K562 (cell line): ENCODE measurements at places on chromosomes 3 and 15. TPM values are rescaled to one million over a fixed set of nuclear protein-coding genes. Genes with fewer than 3 reads are reported as not detected.

MAP4 gene
- 127 and 141 TPM in 2 replicates for total RNA-seq

DNA sequence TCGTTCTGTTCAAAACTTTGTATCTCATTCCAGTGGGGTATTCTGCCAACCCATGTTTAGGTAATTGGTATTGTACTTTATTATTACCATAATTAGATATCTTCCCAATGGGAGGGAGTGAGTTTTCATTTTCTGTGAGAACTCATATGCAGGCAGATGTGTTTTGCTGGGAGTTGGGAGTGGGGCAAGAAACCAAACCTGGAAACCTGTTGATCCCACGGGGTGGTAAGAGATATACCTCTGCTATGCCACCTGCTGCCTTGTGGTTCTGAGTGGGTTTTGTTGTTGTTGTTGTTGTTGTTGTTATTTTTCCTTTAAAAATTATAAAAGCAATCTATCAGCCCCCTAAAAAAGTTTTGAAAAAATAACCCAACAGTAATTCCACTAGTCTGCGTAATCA, 32.1 kb downstream of the ZNF592 start:
- peaks cover 56% of the 10 kb centered on the region for H3K36me3 ChIP-seq
- no peak for DNase-seq
- H3K27ac ChIP-seq, result no peak overlapping the region
- H3K4me3 ChIP-seq, result no peak overlapping the region

MKRN2OS gene
- 0.27 TPM in 1 of 2 replicates, not detected in the other for total RNA-seq

DNA sequence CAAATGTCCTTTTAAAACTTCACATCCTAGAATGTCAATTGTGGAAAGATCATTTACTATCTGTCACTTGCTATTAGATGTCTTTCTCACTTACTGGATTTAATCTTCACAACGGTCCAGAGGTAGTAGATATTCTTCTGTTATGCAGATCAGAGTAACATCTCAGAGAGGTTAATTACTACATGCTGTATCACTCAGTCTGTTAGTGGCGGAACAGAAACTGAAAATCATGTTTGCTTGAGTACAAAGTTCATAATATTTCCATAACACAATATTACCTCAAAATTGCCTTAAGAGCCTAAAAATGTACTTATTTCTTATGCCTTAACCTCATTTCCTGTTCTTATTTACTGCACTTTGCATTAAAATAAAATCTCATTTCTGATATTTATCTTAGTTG, 28.6 kb upstream of the GPR149 start:
- no peak for DNase-seq
- H3K27me3 ChIP-seq, result no peaks in the 10 kb centered on the region
- H3K4me3 ChIP-seq, result no peak overlapping the region
- no peak overlapping the region for H3K27ac ChIP-seq
- no peaks in the 10 kb centered on the region for H3K36me3 ChIP-seq

GRCh38 chr3:107910713-107911259, 180.0 kb downstream of the CD47 start:
- no peaks in the 10 kb centered on the region for H3K36me3 ChIP-seq
- no peaks in the 10 kb centered on the region; the same call in 2 of the 3 replicates for H3K27me3 ChIP-seq
- H3K4me3 ChIP-seq, result no peak overlapping the region
- no peak overlapping the region for H3K27ac ChIP-seq
- H3K4me1 ChIP-seq, result no peaks in the 10 kb centered on the region

DNAH12 gene
- not detected in 2 replicates for total RNA-seq

- H3K27me3 ChIP-seq, result no peaks in the 10 kb centered on the region
- H3K4me1 ChIP-seq, result no peaks in the 10 kb centered on the region
- no peak overlapping the region; the same call in 2 of the 3 replicates for H3K27ac ChIP-seq
Measured at GRCh38 chr3:193640165-193640715, 47.2 kb downstream of the OPA1 start.

PP2D1 gene
- not detected in 2 replicates for total RNA-seq

DNA sequence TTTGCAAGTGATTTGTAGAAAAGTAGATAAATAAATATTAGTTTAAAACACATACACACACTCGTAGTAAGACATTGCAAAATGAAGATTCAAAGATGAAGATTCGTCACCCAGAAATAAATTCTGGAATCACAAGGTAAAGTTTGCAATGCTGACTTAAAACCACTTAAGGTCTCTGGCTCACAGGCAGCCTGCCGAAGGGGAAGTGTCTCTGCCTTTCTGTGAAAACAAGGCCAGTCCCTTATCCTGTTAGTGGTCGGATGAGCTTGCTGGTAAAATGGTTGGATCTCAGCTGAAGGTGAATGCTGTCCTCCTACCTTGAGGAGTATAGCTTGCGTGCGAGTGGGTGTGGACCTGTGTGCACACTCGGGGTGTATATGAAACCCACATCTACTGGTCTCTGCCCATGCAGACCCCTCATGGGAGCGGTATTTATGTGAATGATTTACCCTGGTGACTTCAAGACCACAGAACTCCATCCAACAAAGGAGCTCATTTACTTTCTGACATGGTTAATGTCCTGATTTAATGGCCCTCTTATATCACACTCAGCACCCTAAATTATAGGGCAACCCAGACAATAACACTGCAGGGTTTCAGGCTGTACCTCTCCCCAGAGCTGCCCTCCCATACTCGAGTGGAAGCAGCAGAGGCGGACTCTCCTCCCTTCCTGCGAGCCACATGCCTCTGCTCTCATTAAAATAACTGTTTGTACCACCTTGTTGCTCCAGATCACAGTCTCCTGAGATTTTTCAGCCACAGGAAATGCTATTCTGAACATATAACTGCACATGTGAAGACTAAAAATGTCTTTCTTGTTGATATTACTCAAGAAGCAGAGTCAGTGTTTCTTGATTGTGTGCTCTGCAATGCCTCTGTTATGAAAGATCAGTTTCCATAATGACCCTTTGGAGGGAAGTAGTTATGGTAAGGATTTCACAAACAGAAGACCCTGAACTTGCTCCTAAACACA, 45.9 kb upstream of the ALDH1A3 start:
- H3K4me1 ChIP-seq, result no peaks in the 10 kb centered on the region
- no peaks in the 10 kb centered on the region for H3K36me3 ChIP-seq
- no peak for DNase-seq
- H3K27me3 ChIP-seq, result peaks cover 4% of the 10 kb centered on the region; the same call in 1 of the 2 replicates

DNA sequence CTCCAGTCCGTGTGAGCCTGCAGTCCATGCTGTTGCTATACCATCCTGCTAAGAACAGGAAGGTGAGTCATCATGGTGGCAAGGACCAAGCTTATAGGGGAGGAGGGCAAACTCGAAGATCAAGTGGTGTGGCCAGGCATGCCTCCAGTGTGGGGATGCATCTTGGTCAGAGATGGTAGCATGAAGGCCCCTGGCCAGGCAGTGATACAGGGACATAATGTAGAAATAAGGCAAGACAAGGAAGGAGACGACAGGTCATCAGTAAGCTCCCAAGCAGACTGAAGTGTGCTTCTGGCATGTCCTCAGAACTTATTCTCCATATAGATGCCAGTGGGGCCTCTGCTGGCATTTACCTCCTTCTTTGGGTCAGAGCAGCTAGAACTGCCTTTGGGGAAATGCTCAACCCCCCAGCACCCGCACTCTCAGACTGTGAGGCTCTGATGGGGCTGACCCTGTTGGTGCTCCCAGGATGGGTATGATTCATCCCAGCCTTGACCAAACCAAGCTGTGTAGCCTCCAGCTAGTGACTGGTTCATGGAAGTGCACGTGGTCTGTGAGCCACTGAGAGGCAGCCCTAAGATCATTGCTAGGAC, 52.5 kb upstream of the ATP2B2 start:
- DNase-seq, result no peak
- no peak overlapping the region for H3K27ac ChIP-seq
- H3K36me3 ChIP-seq, result no peaks in the 10 kb centered on the region
- H3K4me1 ChIP-seq, result no peaks in the 10 kb centered on the region
- H3K4me3 ChIP-seq, result no peak overlapping the region
- peaks cover 25% of the 10 kb centered on the region for H3K27me3 ChIP-seq

- H3K27ac ChIP-seq, result no peak overlapping the region
- no peaks in the 10 kb centered on the region for H3K4me1 ChIP-seq
- no peak for DNase-seq
- no peaks in the 10 kb centered on the region for H3K36me3 ChIP-seq
- H3K4me3 ChIP-seq, result no peak overlapping the region
Measured at GRCh38 chr3:73667889-73668288, 43.1 kb upstream of the PDZRN3 start.

DNA sequence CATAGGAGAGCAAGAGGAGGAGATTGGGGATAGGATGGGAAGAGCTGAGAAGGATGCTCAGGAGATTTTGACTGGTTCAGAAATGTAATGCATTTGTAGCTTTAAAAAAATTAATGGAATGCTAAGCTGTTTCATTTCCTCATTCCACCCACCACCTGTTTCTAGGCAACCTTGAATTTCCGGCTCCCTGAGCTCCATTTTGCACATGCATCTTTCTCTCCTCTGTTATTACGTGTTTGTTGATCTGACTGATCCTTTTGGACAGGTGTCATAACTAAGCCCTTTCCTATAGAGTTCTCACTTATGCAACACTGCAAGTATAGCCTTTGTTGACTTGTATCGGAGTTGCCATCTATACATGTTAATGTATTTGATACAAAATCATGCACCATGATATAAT, 4.3 kb downstream of the TMPRSS7 start:
- no peaks in the 10 kb centered on the region; the same call in 1 of the 2 replicates for H3K27me3 ChIP-seq
- H3K36me3 ChIP-seq, result no peaks in the 10 kb centered on the region
- no peak overlapping the region for H3K27ac ChIP-seq
- H3K4me1 ChIP-seq, result no peaks in the 10 kb centered on the region
- DNase-seq, result no peak

- H3K4me1 ChIP-seq, result no peaks in the 10 kb centered on the region
- no peak overlapping the region for H3K27ac ChIP-seq
- no peak for DNase-seq
- no peaks in the 10 kb centered on the region for H3K27me3 ChIP-seq
- no peaks in the 10 kb centered on the region; the same call in 2 of the 3 replicates for H3K36me3 ChIP-seq
Measured at GRCh38 chr3:42134867-42135464, 43.8 kb downstream of the TRAK1 start.

RNF111 gene
- 21.4 and 26.0 TPM in 2 replicates for total RNA-seq

GRCh38 chr15:67199881-67200763, 54.3 kb downstream of the AAGAB start:
- no peak overlapping the region for H3K4me3 ChIP-seq
- DNase-seq, result no peak
- H3K4me1 ChIP-seq, result no peaks in the 10 kb centered on the region
- H3K27ac ChIP-seq, result no peak overlapping the region

DNA sequence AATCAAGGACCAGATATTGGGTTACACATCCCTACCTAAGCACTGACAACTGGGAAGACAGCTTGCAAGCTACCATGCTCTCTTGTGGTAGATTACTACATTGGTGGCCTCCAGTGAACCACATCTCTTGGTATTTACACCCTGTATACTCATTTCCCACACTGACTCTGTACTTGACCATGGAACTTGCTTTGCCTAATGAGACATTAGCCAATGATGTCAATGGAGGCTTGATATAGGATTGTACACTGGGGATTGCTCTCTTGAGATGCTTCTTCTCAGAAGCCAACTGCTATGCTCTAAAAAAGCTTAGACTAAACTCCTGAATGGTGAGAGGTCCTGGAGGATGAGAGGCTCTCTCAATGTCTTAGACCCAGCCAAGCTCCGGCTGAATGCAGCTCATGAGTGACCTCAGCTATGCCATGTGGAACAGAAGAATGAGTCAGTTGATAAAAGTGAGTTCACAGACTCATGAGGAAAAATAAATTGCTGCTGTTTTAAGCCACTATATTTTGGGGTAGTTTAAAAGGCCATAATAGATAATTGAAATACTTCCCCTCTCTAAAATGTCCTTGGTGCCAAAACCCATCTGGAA, 61.5 kb upstream of the GALNT15 start:
- DNase-seq, result no peak
- H3K27ac ChIP-seq, result no peak overlapping the region
- no peaks in the 10 kb centered on the region for H3K36me3 ChIP-seq
- H3K4me1 ChIP-seq, result no peaks in the 10 kb centered on the region
- no peaks in the 10 kb centered on the region for H3K27me3 ChIP-seq

GRCh38 chr15:54029081-54029480, 50.8 kb downstream of the UNC13C start:
- no peaks in the 10 kb centered on the region for H3K27me3 ChIP-seq
- H3K36me3 ChIP-seq, result no peaks in the 10 kb centered on the region
- DNase-seq, result no peak
- H3K4me1 ChIP-seq, result no peaks in the 10 kb centered on the region

DNA sequence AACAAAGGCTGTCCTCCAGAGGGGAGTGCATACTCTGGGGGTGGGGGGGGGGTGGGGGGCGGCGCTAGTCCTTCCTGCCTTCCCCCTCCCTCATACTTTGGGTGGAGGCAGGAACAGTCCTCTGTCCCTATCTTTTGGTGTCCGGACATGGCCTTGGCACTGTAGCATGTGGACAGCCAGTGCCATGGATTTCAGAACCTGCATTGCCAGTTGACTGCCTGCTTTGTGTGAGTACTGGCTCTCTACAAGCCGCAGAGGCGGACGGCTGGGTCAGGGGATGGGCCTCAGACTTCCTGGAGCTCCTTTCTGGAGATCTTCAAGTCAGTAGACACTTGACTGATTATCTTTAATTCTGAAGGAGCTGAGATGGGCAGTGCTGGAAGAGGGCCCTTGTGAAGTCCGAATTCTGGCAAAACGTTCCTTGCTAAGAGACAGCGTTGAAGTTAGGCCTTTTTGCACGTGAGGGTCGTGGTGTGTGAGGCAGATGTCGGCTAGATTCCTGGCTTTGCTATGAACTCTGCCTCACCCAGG, 2.5 kb downstream of the CLDN11 start:
- no peak overlapping the region for H3K4me3 ChIP-seq
- H3K4me1 ChIP-seq, result peaks cover 11% of the 10 kb centered on the region; the same call in 2 of the 3 replicates
- no peak overlapping the region for H3K27ac ChIP-seq
- no peak for DNase-seq
- no peaks in the 10 kb centered on the region for H3K36me3 ChIP-seq

DNA sequence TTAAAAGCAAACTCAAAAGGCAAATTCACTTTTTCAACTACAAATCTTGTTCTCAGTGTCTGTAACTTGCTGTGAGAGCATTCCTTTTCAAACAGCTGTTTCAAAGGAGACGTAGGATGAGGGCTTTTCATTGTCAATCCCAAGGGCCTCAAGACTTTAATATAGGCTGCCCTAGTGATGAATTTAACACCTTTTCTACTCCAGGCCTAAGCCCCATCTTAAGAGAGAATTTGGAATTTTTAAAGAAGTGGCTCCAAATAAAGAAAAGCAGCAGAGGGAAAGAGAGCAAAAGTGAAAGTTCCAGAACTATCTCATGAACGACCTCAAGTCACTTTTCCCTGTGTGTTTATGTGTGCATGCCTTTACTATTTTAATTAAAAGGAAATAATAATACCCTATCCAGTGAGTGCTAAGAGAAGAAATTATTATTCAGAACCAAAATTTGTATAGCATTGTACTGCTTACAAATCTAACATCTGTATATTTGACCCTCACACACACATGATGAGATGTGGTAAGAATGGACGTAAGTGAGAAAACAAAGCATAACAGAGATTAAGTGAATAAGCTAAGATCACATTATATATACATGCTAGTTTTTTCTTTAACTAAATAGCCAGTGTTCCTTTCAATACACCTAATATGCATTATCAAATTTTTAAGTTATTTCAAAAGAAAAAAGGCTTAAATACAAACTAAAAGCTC, 196.4 kb downstream of the VGLL3 start:
- H3K4me1 ChIP-seq, result no peaks in the 10 kb centered on the region
- no peaks in the 10 kb centered on the region for H3K36me3 ChIP-seq
- no peak for DNase-seq
- no peak overlapping the region for H3K27ac ChIP-seq
- H3K27me3 ChIP-seq, result no peaks in the 10 kb centered on the region
